ENCODE measurements at places on chromosomes 2 and 18. TPM values are rescaled to one million over a fixed set of nuclear protein-coding genes. Genes with fewer than 3 reads are reported as not detected.

DNA sequence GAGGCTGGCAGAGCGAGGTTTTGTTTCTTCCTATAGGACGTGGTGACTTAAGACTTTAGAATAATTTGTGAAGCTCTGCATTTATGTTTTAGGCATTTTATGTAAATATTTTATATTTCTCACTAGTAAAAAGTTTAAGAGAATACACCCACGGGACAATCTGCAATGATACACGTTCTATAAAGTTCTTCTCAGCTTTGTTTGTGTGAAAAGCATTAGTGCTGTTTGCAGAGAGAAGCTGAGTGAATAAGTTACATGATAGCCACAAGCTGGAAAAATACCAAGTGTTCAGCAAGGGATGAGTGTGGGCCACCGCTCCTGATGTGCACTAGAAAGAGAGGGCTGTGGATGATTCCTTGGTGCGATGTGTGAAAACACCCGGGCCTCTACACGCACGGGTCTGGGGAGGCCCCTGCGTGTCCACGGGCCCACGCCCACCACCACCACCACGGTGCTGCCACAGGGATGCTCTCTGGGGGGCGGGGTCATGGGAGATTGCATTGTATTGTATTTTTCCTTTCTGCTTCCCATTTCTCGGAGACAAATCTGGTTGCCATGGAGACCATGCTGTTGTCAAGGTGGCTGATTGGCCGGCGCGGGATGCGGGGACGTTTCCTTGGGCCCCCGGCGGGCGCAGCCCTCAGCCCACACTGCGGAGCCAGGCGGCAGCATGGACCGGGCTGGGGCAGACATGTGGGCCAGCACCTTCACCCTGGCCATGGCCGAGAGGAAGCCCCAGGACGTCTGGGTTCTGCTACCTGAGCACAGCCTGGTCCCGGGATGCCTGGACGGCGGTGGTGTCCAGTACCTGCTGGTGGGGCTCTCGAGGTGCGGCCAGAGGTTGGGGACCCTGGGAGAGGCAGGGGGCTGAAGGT is at the start of gene RTP5:
TSS of gene RTP5 (plus strand) at position 643 of the 875 bp plus-strand sequence. CDS start at position 671, 28 bp downstream.
- DNase-seq = no peak

DNA sequence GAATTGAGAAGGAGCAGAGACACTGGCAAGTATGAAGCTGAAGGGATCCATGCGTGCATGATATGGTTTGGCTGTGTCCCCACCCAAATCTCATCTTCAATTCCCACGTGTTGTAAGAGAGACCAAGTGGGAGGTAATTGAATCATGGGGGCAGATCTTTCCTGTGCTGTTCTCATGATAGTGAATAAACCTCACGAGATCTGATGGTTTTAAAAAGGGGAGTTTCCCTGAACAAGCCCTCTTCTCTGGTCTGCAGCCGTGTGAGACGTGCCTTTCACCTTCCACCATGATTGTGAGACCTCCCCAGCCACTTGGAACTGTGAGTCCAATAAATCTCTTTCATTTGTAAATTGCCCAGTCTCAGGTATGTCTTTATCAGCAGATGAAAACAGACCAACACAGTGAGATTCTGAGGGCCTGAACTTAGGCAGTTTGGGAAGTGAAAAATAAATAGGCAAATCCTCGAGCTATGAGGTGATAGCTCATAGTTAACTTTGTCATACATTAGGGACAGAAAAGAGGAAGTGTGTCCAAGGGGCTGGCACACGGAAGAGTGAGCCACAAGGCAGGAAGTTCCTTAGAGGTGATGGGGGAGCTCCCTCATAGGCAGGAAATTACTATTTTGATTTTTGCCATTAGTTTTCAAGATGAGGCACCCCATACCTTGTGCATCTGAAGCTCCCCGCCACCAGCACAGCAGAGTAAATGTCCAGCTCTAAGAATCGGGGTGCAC is 658.8 kb upstream of the ID2 start:
- no peak for DNase-seq

DNA sequence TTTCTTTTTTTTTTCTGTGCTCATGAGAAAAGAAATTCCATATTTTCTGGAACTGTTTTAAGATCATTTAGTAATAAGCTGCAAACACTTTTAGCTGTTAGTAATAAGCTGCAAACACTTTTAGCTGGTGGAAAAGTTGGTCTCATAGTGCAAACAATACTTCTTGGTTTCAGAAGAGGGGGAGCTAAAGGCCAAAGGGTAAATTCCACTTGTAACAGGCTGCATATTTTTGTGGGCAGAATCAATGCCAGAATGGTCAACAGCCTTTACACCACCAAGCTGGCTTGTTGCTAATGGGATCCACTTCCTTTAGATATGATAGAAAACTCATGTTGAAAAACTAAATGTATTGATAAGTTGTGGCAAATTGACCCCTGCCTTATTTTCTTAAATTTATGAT is 356.8 kb downstream of the NR4A2 start:
- peak; percentile 9 for DNase-seq

DNA sequence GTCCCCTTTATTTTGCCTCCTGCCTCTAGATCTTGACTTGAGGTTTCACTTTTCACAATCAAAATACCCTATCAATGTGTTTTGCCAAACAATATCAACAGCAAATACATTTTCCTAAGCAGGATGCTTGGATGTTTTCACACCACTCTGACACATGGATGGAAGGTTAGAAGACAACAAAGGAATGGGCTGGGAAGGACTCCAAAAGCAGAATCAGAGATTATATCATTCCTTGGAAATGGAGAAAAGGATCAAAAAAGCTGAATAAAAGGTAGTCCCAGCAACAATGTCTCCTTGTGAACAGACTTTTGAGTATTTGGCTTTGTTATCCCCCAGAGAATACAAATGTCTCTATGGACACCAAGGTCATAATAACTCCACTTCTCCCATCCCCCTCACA is 170.8 kb downstream of the ETAA1 start:
- DNase-seq = peak; percentile 73

DNA sequence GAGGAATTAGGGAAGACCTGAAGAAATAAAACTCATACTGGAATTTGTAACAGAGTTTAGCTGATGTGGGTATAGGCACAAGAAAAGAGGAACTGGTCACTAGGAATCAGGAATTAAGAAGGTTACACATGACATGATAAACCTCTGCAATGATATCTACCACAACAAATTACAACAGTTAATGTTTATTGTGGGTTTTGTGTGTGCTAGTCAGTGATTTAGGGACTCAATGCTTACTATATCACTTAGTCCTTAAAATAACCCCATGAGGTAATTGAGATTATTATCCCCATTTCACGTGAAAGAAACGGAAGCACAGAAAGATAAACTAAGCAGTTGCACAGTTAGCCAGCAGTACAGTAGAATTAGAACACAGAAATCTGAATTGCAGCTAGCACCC is 415.8 kb upstream of the ZEB2 start:
- no peak for DNase-seq

DNA sequence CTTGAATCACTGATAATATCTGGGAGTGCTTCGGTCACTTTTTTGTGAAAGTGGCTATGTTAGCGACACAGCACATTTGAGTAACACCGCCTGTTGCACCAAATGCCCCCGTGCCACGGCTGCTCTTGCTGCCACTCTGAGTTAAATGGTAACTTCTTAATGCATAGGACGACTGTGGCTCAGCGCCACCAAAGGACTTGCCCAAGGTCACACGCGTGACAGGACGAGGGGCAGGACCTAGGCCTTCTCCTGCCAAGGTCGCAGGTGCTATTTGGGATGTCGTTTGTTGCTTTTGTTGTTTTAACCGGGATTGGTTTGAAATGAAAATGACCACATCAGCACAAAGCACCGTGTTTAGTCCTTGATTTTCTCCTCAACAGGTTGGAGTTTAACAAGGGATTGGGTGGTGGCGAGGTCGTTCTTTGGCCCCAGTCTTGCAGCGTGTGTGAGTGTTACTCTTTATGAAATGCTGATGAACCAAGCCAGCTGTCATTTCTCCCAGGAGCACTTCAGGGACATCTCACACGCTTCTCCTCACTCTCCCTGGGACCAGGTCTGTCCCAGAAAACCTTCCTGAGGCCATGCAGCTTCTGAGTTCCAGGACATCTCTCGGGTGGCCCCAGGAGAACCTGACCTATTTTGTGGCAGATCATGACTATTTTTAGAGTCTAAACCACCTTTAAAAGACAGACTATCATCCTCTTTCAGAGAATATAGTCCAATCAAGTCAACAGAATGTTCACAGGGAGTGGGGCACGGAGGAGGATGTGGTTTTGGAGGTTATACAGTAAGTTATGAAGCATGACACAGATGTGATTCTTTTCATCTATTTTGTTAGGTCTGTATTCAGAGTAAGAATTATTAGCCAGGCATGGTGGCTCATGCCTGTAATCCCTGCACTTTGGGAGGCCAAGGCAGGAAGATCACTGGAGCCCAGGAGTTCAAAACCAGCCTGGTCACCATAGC is 49.9 kb downstream of the MTCL1 start:
- DNase-seq = no peak

DNA sequence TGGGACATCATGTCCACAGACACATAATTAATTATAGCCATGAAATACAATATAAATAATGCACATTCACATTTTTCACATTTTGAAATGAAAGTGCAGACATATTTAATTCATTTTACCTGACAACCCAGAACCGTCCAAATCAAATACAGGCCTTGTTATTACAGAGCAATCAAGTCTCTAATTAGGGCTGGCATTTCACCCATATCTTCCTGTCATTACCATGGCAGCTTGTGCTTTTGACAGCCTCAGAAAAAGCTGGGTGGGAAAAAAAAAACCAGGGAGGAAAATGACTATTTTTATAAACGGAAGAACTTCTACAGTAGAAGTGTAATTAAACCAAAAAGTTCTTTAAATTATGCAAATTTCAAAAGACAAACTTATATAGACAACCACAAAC is 436.4 kb downstream of the FBXO15 start:
- no peak for DNase-seq

Gene TFCP2L1
- under 0.01 TPM for total RNA-seq

Gene SUMO1
- total RNA-seq = 68.5 TPM

Gene ATP5F1A
- total RNA-seq = 609 TPM

Gene GPAT2
- total RNA-seq = 10.2 TPM

Gene C2orf78
- not detected for total RNA-seq
